Stromal cell of bone marrow (primary cell): ENCODE measurements at places on chromosomes 5 and 9.

DNA sequence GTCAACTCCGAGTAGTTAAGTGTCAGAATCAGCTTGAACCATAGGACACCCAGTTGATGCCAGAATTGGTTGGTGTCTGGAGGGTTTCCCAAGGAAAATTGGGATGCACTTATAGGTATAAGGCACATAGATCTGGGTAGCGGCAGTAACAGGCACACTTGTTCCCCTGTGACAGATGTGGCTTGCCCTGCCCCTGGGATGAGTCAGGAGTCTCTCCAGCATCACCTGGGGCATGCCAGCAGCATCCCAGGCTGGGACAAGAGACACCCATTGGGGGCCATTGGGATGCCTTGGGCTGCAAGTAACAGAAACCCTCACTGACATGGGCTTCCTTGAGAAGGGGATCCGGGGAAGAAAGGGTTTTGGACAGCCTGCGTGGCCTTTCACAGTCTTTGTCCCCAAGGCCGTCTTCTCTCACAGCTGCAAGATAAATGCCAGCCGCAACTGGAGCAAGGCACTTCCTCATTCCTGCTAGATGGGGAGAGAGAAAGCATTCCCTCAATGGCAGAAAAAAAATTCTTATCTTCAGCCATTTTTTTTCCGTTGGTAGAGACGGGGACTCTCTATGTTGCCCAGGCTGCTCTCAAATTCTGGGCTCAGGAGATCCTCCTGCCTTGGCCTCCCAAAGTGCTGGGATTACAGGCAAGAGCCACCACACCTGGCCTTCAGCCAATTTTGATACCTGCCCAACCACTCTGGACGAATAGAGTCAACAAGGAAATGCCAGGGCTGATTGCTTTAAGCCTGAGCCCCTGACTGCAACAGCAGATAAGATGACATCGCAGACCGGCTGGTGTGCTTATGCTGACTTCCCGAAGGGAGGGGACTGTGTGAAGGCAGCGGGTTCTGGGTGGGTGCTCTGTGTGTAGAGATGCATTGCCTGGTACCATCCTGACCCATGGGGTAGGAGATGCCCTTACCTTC is 13.3 kb upstream of the RNF130 start:
- DNase-seq, result no peak

DNA sequence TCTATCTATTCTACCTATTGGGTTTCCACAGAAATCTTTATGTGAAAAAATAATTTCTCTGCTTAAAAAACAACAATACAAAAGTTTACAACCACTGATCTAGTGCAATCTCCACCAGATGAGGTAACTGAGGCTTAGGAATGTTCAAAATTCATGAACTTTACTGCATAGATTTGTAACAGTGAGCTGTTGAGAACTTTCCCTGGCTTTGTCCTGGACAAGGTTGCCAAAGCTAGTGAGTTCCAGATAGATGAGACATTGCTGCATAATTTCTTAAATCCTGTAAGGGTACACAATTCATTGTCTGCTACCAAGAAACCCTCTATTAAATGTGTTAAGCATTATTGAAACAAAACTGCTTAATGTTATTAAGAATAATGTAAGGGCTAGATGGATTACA is 102.7 kb downstream of the OSMR start:
- DNase-seq, result peak; percentile 8

GRCh38 chr5:124207118-124207517 is 539.3 kb downstream of the ZNF608 start:
- DNase-seq, result no peak

- no peak for DNase-seq
Observed at GRCh38 chr5:171649075-171649401, 136.6 kb upstream of the SMIM23 start.

- DNase-seq, result no peak
Observed at GRCh38 chr5:125226825-125227224, 480.4 kb upstream of the ZNF608 start.
